ENCODE measurements at places on chromosomes 1 and 21.

- no peak for DNase-seq
Observed at GRCh38 chr1:17229379-17229778, 19.5 kb upstream of the PADI3 start.

- DNase-seq: no peak
Observed at GRCh38 chr1:196372896-196373536, 235.2 kb downstream of the KCNT2 start.

DNA sequence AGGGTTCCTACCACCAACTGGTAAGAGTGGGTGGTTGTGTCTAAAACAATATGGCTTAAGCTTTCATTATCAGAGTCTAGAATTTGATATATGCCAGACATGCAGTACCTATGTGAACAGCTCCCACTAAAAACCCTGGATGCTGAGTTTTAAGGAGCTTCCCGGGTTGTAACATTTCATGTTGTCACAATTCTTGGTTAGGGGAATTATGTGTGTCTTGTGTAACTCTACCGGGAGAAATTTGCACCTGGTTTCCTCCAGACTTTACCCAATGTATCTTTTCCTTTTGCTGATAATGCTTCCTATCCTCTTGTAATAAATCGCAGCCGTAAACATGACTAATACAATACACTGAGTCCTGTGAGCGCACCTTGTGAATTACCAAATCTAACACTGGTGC, 48.3 kb downstream of the ARID4B start:
- no peak for DNase-seq

- no peak for DNase-seq
Observed at GRCh38 chr1:211511947-211512346, 20.0 kb upstream of the RD3 start.

GRCh38 chr1:229557200-229557850, 1.2 kb downstream of the ABCB10 start:
- DNase-seq: no peak

DNA sequence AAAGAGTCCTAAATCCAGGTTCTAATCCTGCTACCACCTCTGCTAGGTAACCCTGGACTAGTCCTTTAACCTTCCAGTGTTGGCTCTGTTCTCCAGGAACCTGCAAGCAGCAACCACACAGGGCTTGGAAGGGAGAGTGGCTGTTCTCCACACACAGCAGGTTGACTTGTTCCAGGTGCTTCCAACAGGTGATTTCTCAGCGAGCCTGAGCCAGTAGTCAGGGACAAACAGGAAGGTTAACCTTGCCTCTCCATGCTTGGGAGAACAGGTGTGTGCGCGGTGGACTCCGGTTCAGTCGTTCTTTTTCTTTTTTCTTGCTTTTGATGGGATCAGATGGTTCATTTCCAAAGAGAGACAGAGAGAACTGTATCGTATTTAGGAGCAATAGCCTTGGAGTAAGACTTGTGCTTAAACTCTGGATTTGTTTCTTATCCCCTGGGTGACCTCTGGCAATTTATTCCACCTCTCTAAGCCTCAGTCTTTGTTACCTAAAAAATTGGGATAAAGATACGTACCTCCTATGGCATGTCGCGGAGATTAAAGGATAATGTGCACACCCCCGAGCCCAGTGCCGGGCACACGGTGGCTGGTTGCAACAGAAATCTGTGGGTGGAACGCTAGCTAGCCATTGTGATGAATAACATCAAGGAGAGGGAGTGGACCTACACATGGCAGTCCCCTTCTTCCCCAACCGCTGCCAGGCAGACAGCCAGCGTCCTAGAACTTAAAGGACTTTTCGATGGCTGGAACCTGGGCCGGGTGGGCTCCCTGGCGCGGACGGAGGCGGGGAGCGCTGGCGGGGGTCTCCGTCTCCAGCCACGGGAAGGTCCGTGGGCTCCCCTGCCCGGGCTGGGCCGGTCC, 583 bp upstream of the CACHD1 start:
- DNase-seq: no peak

GRCh38 chr1:113429461-113430153, 39.3 kb downstream of the MAGI3 start:
- no peak for DNase-seq

- no peak for DNase-seq
Observed at GRCh38 chr1:198693321-198693720, 54.5 kb downstream of the PTPRC start.

DNA sequence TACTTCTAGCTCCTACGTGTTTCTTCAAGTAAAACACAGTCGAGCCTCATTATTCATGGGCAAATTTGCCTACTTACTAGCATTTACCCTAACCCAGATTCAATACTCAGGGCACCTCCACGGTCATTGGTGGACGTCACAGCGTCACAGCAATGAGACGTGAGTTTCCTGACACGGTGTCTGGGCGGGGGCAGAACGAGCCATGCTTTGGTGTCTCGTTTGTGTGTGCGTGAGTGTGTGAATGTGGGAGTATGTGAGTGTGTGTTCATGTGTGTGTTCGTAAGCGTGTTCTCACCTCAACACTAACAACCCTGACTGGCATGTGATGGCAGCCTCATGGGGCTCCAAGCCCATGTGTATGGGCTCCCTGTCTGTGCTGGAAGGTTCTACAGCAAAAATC, 17.5 kb upstream of the COL18A1 start:
- no peak for DNase-seq

DNA sequence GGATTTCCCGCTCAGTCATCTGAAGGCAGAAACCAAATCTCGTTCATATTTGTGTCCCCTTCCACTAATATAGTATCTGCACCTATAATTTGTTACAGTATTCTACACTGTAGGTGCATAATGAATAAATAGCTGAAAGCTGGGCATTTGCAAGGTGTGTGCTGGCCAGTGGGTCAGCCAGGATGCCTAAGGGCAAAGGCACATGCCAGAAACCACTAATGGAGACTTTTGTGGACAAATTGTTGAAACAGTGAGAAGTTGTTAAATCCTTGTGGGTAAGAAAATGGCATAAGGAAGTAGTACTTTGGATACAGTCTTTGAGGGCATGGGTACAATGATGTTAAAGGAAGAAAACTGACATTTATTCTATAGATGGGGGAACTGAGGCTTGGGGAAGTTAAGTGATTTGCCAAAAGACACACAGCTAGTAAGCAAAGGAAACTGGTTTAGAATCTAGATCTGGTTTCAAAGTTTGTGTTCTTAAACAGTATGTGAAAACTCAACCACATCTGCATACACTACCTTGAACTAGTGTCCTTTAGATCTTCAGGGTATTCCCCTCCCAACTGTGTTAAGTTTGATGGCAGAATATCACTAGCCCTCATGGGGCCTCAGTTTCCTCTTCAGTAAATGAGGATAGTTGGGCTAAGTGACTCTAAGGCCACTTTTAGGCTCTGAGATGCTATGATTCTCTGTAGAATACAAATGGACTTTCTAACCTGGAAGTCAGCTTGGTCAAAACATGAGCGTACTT, 26.5 kb upstream of the LRRC8C start:
- DNase-seq: no peak

GRCh38 chr21:15686506-15686905, 43.3 kb upstream of the USP25 start:
- DNase-seq: no peak

GRCh38 chr1:211704543-211704942, 29.1 kb upstream of the NEK2 start:
- DNase-seq: no peak

DNA sequence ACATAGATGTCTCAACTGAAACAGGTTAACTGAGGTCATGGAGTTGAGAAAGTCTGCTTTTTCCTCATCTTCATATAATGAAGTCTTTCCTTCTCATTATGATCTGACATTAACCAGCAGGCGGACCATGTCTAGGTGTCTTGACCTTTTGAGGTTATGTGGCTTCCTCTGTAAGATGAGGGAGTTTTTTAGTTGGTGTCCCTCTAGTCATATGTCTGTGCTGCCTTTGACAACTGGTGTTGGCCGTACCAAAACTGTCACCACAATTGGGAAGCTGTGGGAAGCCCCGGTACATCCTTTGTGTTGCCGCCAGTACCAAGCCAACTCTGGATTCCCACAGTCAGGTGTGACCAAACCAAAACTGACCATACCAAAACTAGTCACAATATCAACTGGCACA, 105.1 kb downstream of the PBX1 start:
- no peak for DNase-seq

- DNase-seq: no peak
Observed at GRCh38 chr1:51567653-51568052, 48.6 kb upstream of the EPS15 start.

- no peak for DNase-seq
Observed at GRCh38 chr1:8939000-8939265, 6.7 kb upstream of the CA6 start.

DNA sequence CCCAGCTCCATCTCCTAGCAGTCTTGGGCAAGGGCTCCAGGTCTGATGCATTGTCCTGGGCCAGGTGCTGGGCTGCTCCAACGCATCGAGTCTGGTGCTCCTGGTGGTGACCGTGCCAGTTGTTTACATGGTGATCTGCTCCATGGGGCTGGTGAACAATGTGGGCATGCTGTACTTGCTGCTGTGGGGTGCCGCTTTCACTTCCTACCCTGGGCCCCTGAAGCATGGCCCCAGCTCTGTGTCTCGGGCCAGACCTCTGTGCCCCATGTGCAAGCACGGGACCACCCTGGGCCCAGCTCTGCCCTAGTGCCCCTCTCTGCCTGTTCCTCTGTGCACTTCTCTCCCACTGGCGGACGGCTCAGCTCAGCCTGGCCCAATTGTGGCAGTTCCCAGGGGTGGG, 119.4 kb downstream of the MAST2 start:
- DNase-seq: no peak

DNA sequence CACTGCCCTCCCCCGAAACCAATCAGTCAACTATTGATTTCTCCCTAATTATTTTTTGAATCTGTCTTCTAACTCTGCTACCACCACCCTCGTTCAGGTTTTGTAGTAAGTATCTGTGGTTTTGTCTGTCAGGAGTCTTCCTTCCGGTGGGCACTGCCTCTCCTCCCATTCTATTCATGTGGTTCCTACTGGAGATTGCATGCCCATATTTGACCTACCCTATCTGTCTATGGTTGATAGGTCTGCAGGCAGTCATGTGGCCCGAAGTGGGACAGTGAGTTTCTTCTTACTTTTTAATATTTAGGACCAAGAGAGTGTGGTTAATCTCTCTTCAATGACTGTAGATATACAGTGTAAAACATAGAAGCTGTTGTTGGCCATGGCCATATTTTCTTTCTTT, 17.8 kb upstream of the MAST2 start:
- no peak for DNase-seq

DNA sequence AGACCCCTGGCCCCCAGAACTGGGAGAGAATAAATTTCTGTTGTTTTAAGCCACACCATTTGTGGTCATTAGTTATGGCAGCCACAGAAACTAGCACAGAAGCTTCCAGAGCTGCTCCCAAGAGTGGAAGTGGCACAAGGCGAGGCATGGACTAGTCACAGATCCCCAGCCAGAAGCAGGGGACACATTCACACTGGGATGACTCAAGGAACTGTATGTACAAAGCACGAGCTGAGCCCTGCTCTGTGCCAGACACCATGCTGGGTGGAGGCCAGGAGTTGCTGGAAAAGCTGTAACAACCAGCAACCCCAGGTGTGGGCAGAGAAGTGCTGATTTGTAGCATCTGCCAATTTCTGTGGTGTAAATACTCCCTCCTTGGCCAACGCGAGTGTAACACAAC, 55.6 kb downstream of the TCP10L start:
- DNase-seq: no peak

DNA sequence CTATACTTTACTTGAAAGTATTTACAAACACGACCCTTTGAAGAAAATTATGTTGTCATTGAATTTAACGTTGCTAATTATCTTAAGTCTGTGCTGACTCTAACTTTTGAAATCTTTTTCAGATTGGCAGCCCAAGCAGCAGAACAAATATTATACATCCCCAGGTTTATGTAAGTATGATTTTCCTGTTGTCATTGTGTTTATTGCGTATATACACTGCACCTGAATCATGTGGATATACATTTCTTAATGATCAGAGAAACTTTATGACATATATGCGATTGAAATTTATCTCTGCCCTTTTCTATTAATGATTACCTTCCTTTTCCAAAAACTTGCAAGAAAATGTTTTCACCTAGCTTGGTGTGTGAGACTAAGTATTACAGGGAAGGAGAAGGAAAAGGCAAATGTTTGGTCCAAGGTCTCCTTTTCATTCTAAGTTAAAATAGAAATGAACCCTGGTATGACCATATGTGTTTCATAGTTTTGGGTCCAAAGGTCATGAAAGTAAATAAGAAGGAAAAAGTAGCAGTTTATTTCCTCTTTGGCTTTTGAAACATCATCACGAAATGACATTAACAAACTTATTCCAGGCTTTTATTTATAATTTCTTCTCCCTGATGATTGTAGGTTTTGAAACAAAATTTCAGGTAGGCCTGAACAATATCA, 116.8 kb downstream of the VPS13D start:
- DNase-seq: no peak

DNA sequence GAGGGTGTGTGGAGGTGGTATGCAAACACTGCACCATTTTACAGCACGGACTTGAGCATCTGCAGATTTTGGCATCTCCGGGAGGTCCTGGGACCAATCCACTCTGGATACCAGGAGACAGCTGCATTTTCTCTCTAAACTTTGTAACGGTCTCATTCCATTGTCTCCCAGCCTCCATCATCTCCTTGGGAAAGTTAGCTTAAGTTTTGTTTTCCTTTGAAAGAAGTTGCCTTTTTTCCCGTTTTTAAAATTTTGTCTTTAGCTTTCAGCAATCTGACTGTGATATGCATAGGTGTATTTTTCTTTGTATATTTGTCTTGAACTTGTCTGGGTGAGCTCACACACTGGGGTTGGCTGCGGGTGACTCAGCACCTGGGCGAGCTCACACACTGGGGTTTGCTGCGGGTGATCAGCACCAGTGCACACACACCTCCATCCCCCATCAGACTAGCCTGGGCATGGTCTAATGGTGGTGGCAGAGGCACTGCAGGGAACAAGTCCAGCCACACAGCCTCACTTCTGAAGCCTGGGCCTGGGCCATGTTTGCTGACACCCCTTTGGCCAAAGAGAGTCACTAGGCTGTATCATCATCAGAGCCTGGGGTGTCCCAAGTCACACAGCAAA, 32.1 kb upstream of the COL18A1 start:
- no peak for DNase-seq

DNA sequence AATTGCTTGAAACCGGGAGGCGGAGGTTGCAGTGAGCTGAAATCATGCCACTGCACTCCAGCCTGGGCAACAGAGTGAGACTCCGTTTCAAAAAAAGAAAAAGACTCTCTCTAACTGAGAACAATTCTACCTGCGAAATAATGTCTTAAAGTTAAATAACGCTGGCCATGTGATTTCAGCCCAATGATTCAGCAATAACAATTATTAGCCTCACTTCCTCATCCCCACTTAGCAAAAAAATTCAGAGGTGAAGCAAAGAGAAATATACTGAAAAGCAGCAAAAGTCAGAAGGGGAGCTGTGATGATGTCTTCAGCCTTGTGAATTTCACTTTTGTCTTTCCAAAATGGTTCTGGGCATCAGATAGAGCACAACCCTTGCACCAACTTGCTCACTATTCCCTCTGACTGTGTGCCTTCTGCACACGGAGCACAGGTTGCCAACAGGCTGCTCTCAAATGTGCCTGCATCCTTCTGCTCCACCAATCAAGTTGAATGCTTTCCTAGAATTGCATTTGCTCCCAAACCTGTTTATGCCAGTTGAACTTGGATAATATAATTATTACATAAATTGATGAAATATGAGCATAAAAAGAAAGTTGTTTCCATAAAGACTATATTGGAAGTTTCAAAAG, 79.8 kb upstream of the IPO9 start:
- DNase-seq: no peak

Measured in stimulated activated CD4-positive, alpha-beta T cell treated with anti-CD3 and anti-CD28 coated beads, Interleukin-12 subunit alpha, Interleukin-12 subunit beta, amount 100 ng/mL, for 24 hours (primary cell).